Fibroblast of skin of scalp (primary cell): ENCODE measurements at places on chromosomes 3 and 15.

- DNase-seq, result peak; percentile 86
Measured at GRCh38 chr3:105823149-105823867, 45.5 kb downstream of the CBLB start.

- DNase-seq, result no peak
Measured at GRCh38 chr3:11304175-11304574, 32.0 kb downstream of the ATG7 start.

DNA sequence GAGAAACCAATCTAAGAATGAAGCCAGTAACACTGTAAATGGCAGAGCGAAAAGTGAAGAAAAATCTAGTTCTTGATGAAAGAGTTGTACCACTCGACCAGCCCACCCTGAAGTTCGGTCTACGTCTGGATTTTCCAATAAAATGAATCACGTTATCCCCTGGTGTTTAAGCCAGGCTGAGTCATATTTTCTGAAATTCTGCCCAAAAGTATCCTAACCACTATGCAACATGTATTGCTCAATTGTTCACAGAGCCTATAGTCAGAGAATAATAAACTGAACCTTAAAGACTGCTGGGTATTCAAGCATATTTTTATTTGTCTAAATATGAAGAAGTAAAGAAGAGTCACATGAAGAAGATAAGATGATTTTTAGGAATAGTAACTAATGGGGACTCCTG lies 245.7 kb downstream of the FGF12 start:
- peak; percentile 69 for DNase-seq

DNA sequence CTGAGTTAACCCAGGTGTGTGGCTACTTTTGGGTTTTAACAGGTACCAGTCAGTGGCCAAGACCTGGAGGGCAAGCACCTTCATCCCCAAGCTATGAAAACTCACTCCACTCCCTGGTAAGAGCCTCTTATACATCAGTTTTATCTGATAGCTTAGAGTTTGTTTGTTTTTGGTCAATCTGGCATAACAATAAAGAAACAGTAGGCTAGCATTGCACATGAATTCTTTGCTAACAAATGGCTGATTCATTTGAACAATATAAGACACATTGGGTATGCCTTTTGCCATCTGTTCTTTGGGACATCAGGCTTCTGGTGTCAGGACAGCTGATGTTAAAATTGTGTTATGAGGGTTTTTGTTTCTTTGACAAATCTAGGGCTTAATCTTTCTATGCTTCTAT lies 125.0 kb upstream of the CGNL1 start:
- peak; percentile 4 for DNase-seq

DNA sequence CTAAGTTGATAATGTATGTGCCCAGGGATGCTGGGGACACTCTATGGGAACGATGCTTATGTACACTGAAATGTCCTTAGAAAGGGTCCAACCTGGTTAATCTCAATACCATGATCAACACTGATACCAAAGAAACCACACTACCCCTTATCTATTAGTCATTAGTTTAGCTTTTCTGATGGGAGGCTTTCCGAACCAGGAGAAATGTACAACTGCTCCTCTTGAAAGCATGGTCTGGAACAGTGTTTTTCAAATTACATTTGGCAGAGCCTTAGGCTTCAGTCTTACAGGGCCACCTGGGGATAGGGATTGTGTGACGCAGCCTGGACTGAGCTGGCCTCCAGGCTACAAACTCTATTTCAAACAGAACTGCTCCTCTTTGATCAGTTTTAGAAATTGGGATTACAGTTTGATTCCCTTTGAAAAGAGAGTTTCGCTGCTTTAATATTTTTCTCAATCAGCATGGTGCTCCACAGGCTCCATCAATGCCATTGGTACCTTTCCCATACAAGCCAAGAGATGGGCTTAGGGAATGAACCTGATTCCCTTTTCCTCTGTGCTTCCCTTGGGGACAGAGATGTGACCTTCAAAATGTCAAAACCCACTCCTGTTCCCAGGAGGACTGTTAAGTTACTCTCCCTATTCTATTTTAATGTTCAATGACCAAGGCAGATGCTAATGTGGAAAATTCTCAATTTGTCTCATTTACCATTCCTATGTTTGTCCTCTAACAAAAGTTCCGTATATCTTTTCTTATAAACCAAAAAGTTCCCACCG lies 296.0 kb upstream of the ADAMTS9 start:
- DNase-seq, result no peak

DNA sequence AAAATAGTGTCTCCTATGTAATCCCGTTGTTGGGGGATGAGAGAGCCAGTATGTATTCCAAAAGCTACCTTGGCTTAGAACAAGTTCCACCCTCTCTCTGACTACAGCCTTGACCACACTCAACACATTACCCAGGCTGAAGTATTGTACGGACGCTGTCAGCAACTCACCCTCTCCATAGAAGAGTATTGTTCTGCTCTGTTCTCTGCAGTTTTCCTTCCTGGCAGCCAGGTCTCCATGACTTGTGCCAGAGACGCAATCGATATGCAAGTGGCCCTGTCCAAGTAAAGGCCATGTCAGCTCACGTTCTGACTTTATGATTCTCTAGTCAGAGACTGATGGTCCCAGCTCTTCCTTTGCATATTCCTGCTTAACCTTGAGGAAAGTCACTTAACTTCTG lies 164.1 kb upstream of the SLCO3A1 start:
- no peak for DNase-seq

DNA sequence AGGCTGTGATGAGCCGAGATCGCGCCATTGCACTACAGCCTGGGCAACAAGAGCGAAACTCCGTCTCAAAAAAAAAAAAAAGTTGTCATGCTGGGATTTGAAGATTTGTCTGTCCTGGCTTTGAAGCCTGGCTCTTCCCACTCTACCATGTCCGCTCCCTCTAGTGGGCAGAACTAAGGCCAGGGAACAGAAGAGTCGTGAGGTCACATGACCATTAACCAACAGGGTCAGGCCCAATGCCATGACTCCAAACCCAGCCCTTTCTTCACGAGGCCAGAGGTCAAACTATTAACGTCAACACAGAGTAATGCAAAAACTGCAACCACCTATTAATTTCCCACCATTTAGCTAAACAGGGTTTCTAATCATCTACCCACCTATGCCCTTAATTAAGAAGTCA lies 212.1 kb downstream of the ADAMTS17 start:
- no peak for DNase-seq

GRCh38 chr3:176141837-176142236 lies 1055.4 kb downstream of the TBL1XR1 start:
- DNase-seq, result no peak

DNA sequence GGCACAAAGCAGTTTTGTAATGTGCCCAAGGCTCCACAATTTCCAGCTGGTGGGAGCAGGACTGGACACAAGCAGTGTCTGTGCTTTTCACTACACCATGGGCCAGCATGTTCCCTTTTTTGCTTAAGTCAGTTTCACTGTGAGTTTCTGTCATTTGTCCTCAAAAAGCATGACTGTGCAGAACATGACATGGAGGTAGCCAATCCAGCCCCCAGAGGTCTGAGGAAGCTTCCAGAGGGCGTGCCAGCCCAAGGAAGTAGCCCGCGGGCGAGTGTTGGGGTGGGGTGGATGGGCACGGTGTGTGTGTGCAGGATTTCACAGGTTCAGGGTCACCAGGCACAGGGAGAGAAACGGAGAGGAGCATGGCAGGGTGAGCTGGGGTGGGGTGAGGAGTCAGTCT lies 8.0 kb upstream of the EEFSEC start:
- DNase-seq, result no peak
